ENCODE measurements at places on chromosomes 1 and 21. TPM values are rescaled to one million over a fixed set of nuclear protein-coding genes. Genes with fewer than 3 reads are reported as not detected.

DNA sequence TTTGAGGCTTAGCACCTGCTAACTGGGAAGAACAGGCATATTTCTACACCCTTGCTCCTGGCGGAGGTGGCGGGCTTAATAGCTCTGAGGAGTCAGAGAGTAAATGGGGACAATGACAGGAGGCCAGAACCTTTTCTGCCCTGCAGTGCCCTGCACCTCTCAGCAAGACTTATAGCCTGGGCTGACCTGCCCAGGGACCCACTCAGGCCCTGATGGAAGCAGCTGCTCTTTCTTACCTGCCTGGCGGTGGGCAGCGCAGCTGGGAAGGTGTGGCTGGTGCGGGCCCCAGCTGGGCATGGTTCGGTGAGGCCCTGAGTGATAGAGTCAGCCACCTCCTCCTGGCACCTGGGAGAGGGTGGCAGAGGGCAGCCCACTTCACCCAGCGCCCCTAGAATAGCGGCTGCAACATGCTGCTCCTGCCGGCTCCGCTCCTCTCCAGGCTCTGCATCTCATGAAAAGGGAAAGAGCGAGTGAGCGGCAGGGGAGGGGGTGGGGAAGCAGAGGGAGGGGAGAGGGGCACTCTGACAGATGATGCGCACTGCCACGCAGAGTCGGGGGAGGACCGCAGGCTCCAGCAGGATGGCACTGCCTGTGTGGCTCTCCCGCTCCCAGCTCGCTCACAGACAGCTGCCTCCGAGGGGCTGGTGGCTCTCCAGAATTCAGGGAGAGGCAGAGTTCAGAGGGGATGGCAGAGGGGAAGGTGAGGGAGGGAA is at the start of gene RGS8:
RGS8 (minus strand) TSS at position 472 of the 713 bp plus-strand sequence. CDS start 14,938 bp downstream, outside the sequence.
- no peak for DNase-seq
- peaks cover 17% of the 10 kb centered on the region for H3K27me3 ChIP-seq
- H3K36me3 ChIP-seq, result no peaks in the 10 kb centered on the region
- peaks cover 6% of the 10 kb centered on the region for H3K4me1 ChIP-seq
- H3K4me3 ChIP-seq, result no peak within 1 kb of the TSS
- H3K27ac ChIP-seq, result no peak within 1 kb of the TSS

GRCh38 chr1:224564454-224565084 is 51.5 kb upstream of the CNIH3 start:
- DNase-seq, result no peak
- H3K27me3 ChIP-seq, result no peaks in the 10 kb centered on the region
- no peaks in the 10 kb centered on the region for H3K36me3 ChIP-seq
- no peak overlapping the region for H3K4me3 ChIP-seq
- no peaks in the 10 kb centered on the region for H3K4me1 ChIP-seq

DNA sequence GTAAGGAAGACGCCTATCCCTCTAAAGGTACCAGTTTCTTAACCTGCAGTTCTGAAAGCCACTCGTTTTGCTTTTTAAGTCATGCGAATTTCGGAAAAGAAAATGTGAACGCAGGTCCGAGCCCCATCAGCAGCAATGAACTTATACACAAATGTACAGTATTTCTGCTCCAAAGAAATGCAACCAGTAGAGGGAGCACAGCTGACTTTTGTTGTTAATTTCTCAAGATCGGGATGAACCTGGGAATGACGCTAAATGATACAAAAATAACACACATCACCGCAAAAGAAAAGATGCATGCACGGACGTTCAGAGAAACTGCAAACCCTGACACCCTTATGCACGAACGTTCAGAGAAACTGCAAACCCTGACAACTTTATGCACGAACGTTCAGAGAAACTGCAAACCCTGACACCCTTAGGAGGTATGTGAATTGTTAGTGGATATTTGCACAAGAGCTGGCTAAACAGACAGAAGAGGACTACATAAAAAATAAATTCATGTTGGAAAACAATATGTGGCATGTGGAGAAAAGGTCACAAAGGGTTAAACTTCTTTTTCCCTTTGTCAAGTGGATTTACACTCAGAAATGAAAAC is 3.5 kb upstream of the TIAM1 start:
- peaks cover 50% of the 10 kb centered on the region for H3K4me1 ChIP-seq
- H3K4me3 ChIP-seq, result no peak overlapping the region
- peaks cover 10% of the 10 kb centered on the region for H3K36me3 ChIP-seq
- H3K27ac ChIP-seq, result no peak overlapping the region
- H3K27me3 ChIP-seq, result no peaks in the 10 kb centered on the region

DNA sequence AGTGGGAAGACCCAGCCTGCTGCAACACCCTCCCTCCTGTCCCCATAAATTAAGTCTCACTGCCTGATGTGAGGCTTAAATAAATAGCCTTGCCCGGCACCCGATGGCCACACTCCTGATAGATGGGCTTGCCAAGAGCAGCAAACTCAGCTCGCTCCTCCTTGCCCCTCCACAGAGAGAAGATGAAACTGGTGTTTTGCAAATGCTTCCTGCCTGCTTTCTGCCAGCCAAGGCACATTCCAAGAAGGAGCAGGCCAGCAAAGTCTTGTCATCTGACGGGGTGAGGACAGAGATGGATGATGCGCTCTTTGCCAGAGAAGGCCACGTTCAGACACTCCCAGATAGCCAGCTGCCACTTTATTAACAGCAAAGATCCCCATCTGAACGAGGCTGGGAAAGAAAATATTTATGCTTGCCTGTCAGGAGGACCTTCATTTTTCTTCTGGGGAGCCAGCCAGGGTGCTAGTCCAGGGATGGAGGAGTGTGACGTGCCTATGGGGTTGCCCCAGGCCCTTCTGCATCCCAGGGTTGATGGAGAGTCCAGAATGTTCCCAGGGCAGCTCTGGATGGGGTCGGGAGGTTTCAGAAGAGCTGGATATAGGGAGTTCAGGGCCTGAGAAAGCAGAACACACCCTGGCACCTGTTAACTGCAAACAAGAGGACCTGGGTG is 265.4 kb downstream of the FOXD2 start:
- H3K27ac ChIP-seq, result no peak overlapping the region
- peaks cover 24% of the 10 kb centered on the region for H3K27me3 ChIP-seq
- no peak for DNase-seq
- peaks cover 3% of the 10 kb centered on the region for H3K4me1 ChIP-seq

- H3K4me1 ChIP-seq, result peaks cover 3% of the 10 kb centered on the region
- no peak overlapping the region for H3K4me3 ChIP-seq
- H3K27me3 ChIP-seq, result no peaks in the 10 kb centered on the region
- no peak overlapping the region for H3K27ac ChIP-seq
These were observed 2.5 kb downstream of the KRTAP10-11 start for GRCh38 chr21:44648557-44649311.

GRCh38 chr1:231940116-231940515 is 313.5 kb downstream of the DISC1 start:
- DNase-seq, result no peak
- no peak overlapping the region for H3K27ac ChIP-seq
- no peaks in the 10 kb centered on the region for H3K4me1 ChIP-seq

GRCh38 chr1:112878321-112878720 is 77.7 kb downstream of the SLC16A1 start:
- H3K27ac ChIP-seq, result no peak overlapping the region
- H3K36me3 ChIP-seq, result no peaks in the 10 kb centered on the region
- H3K4me3 ChIP-seq, result no peak overlapping the region
- no peaks in the 10 kb centered on the region for H3K4me1 ChIP-seq
- DNase-seq, result no peak

DNA sequence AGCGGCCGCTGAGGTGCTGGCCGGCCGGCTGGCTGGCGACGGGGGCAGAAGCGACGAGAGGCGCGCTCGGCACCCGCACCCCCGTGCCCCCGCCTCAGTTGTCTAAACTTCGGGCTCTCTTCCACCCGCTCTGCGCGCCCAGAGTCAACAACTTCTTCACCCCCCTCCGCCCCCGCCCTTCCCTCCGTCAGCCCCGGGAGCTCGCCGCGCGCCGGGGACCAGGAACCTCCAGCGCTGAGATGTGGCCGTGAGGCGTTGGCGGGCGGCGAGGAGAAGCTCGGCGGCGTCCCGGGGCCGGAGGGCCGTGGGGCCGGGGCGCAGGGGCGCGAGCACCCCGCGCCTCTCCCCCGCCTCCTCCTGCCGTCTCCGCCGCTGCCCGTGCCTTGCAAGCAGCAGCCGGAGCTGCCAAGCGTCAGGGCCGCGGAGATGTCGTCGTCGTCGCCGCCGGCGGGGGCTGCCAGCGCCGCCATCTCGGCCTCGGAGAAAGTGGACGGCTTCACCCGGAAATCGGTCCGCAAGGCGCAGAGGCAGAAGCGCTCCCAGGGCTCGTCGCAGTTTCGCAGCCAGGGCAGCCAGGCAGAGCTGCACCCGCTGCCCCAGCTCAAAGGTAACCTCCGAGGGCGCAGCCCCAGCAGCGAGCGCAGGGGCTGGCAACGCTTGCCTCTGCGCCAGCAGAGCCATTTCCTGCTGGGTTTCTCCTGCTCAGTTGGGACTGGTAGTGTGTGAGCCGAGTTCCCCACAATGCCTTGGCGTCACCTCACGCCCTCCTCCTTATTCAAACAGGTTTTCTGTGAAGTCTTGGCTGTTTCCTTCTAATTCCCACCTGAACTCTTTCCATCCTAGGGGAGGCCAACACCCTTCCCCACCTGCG is 710 bp downstream of the PPP2R5A start:
- H3K4me1 ChIP-seq, result peaks cover 39% of the 10 kb centered on the region
- H3K4me3 ChIP-seq, result peak overlapping the region; percentile 92
- DNase-seq, result peak; percentile 79
- peak overlapping the region; percentile 93 for H3K27ac ChIP-seq
- H3K36me3 ChIP-seq, result peaks cover 7% of the 10 kb centered on the region

GRCh38 chr1:85838238-85838637 is 130.0 kb upstream of the ZNHIT6 start:
- H3K27me3 ChIP-seq, result no peaks in the 10 kb centered on the region
- H3K36me3 ChIP-seq, result no peaks in the 10 kb centered on the region
- no peak overlapping the region for H3K27ac ChIP-seq

- no peak for DNase-seq
- peaks cover 5% of the 10 kb centered on the region for H3K4me1 ChIP-seq
- no peak overlapping the region for H3K27ac ChIP-seq
- no peaks in the 10 kb centered on the region for H3K36me3 ChIP-seq
- no peak overlapping the region for H3K4me3 ChIP-seq
These were observed 19.8 kb upstream of the LUZP1 start for GRCh38 chr1:23188434-23188884.

GRCh38 chr1:101632548-101633272 is 364.0 kb downstream of the OLFM3 start:
- no peaks in the 10 kb centered on the region for H3K27me3 ChIP-seq
- no peak overlapping the region for H3K27ac ChIP-seq
- no peaks in the 10 kb centered on the region for H3K4me1 ChIP-seq

- no peak overlapping the region for H3K4me3 ChIP-seq
- no peaks in the 10 kb centered on the region for H3K36me3 ChIP-seq
- H3K27ac ChIP-seq, result no peak overlapping the region
- H3K4me1 ChIP-seq, result no peaks in the 10 kb centered on the region
- no peaks in the 10 kb centered on the region for H3K27me3 ChIP-seq
These were observed 458.5 kb upstream of the DEPDC1 start for GRCh38 chr1:68955424-68955823.

DNA sequence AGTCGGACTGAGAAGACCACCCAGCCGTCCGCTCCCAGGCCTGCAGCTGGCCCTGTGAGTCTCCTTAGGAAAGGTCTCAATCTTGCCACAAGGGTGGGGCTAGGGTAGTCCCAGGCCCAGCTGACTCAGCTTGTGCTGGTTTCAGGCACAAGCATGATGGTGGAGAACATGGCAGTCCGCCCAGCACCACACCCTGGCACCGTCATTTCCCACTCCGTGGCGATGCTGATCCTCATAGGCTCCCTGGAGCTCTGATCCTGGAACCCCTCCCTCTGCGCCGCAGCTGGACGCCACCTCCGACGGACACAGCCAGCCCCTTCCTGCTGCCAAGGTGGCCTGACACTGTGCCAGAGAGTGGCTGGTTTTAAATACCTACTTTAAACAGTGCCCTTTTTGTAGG is 10.7 kb downstream of the TMEM81 start:
- H3K4me1 ChIP-seq, result no peaks in the 10 kb centered on the region
- no peak overlapping the region for H3K4me3 ChIP-seq
- no peaks in the 10 kb centered on the region for H3K36me3 ChIP-seq
- no peak overlapping the region for H3K27ac ChIP-seq

GRCh38 chr1:202207292-202207691 is 13.7 kb downstream of the LGR6 start:
- H3K4me3 ChIP-seq, result no peak overlapping the region
- no peak for DNase-seq
- no peaks in the 10 kb centered on the region for H3K36me3 ChIP-seq

- DNase-seq, result no peak
- no peak overlapping the region for H3K27ac ChIP-seq
- no peaks in the 10 kb centered on the region for H3K4me1 ChIP-seq
These were observed 48.3 kb upstream of the LYPLAL1 start for GRCh38 chr1:219125342-219125741.

DNA sequence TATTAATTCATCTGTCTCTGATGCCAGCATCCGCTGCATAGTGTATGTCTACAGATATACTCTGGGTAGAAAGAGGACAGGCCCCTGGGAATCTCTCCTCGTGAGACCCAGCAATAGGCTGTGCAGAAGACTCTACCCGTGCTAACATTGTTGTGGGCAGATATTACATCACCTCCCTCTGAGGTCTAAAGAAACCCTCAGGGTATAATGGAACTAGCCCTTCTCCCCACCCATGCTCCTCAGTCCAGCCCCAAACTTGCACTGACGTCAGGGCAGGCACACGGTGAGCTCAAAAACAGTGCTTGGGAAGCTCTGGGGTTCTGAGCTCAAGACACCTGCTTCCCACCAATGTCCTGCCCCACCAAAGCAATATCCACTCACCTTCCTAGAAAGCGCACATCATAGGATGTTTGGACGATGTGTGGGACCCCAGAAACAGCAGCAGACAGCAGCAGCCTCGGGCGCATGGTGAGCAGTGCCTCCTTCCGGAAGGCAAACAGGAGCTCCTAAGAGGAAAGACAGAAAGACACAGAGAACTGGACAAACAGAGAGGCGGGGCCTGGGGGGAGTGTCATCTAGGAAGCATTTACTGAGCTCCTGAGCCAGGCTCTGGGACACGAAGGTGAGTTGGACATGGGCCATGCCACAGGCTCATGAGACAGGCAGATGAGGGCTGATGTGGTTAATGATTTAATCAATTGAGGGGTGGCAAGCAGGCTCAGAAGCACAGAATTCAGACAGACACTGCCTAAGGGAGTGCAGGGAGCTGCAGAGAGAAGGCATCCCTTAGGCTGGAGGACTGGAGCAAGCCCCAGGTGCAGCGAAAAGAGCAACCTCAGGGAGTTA is 4.8 kb downstream of the OVGP1 start:
- H3K27me3 ChIP-seq, result no peaks in the 10 kb centered on the region
- H3K27ac ChIP-seq, result no peak overlapping the region
- H3K4me1 ChIP-seq, result peaks cover 2% of the 10 kb centered on the region
- H3K36me3 ChIP-seq, result peaks cover 13% of the 10 kb centered on the region
- no peak for DNase-seq

- no peak overlapping the region for H3K27ac ChIP-seq
- H3K36me3 ChIP-seq, result peaks cover 47% of the 10 kb centered on the region
- no peaks in the 10 kb centered on the region for H3K27me3 ChIP-seq
These were observed 34.7 kb downstream of the EPRS1 start for GRCh38 chr1:220011620-220012019.

GRCh38 chr1:104018922-104019674 is 269.4 kb downstream of the AMY1C start:
- H3K36me3 ChIP-seq, result no peaks in the 10 kb centered on the region
- no peaks in the 10 kb centered on the region for H3K27me3 ChIP-seq
- no peak for DNase-seq
- no peak overlapping the region for H3K4me3 ChIP-seq

- H3K27me3 ChIP-seq, result peaks cover 8% of the 10 kb centered on the region
- DNase-seq, result peak; percentile 40
- H3K4me3 ChIP-seq, result no peak overlapping the region
- peak overlapping the region; percentile 44 for H3K27ac ChIP-seq
- H3K4me1 ChIP-seq, result peaks cover 9% of the 10 kb centered on the region
These were observed 12.9 kb downstream of the PIGM start for GRCh38 chr1:160018900-160019299.

The DRAXIN gene
- 0.05 TPM for total RNA-seq

The APCS gene
- total RNA-seq, result not detected

The TFF3 gene
- not detected for total RNA-seq

The CDKN2C gene
- 15.5 TPM for total RNA-seq

The UAP1 gene
- total RNA-seq, result 32.2 TPM

The OR10J1 gene
- total RNA-seq, result not detected

The ARMH1 gene
- total RNA-seq, result 141 TPM

The RGSL1 gene
- total RNA-seq, result not detected
